Stimulated activated CD8-positive, alpha-beta memory T cell treated with anti-CD3 and anti-CD28 coated beads, Interleukin-12 subunit alpha, Interleukin-12 subunit beta, amount 100 ng/mL, for 4 hours (primary cell): ENCODE measurements at places on chromosomes 7 and 10.

DNA sequence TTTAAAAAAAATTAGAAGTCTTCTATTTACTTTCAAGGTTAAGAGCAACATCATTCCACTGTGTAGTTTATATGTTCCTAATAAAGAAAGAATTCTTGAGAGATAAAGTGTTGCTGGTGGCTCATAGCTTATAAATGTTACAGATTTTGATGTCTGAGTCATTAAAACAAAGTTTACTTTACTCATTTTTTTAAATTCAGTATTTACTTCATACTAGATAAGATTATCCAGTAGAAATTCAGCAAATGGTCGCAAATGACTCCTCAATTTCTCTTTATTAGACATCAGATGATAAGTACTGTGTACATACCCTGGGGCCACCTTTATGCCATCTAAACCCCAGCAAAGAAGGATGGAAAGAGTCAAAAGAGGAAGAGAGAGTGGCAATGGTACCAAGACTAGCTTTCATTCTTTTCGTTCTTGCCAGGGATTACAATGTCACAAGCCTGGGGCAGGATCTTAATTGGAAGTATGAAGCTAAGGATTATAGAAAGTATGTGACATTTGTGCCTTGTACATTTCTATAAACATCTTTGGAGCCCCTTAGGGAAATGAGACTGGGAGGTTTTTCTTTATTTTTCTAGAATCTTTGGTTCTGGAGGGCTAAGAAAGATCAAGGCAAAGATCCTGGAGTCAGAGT is 206.1 kb downstream of the CHRM2 start:
- DNase-seq: no peak

GRCh38 chr7:4610768-4611467 is 71.2 kb upstream of the FOXK1 start:
- peak; percentile 3 for DNase-seq

DNA sequence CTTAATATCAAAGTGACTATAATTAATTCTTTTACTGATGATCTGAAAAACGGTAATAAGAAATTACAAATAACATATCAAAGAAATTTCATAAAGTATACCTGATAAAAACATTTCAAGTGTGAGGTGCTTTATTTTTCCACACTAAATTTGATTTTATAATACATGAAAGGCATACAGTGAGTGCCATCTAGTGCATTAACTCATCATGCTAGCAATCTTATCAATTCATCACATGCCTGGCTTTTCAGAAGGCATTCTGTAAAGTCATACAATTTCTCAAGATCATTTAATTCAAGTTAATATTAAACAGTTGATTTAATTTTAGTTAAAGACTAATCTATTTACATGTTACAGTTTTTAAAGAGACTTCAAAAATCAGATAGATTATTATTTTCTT is 1020.9 kb downstream of the GATA3 start:
- DNase-seq: no peak

DNA sequence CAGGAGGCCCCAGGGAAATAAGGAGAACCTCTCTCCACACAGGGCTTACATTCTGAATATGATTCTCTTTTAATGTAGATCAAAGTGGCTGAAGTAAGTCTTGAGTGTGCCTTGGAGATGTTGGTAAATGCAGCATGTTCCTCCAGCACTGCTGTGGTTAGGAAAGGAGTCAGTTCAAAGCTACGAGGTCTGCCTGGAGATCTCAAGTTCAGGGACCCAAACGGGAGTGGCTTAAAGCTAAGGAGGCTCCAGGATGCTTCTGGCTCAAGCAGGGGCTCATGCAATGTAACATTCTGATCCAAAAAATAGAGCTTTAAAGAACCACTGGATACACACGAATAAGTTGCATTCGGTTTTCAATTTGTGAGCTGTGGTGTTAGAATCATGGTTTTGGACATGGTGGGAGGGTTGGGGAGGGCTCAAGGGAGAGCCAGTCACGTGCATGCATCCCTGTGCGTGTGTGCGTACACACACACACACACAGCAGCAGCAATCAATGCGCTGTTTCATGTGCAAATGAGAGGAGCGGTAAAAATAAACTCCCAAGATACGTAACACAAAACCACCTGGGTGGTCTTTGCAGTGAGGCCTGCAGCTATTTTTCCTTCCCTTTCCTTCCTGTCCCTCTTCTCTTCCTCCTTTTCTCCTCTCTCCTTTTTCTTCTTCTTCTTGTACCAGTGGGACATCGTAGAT is 70.5 kb downstream of the AOAH start:
- no peak for DNase-seq

DNA sequence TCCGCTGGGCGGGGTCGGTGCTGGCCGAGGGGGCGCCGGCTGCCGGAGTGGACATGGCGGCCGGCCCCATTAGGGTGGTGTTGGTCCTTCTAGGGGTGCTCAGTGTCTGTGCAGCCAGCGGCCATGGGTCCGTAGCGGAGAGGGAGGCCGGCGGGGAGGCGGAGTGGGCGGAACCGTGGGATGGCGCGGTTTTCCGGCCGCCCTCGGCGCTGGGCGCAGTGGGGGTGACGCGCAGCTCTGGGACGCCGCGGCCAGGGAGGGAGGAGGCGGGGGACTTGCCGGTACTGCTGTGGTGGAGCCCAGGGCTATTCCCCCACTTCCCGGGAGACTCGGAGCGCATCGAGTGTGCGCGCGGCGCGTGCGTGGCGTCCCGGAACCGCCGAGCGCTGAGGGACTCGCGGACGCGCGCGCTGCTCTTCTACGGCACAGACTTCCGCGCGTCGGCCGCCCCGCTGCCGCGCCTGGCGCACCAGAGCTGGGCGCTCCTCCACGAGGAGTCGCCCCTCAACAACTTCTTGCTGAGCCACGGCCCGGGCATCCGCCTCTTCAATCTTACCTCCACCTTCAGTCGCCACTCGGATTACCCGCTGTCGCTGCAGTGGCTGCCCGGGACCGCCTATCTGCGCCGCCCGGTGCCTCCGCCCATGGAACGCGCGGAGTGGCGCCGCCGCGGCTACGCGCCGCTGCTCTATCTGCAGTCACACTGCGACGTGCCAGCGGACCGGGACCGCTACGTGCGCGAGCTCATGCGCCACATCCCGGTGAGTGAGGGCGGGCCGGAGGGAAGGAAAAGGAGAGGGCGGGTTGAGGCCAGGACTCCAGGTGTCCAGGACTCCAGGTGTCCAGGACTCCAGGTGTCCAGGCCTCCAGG is 9.3 kb upstream of the CHCHD1 start:
- DNase-seq: peak; percentile 75

GRCh38 chr10:5844345-5845055 is 31.3 kb upstream of the GDI2 start:
- no peak for DNase-seq

DNA sequence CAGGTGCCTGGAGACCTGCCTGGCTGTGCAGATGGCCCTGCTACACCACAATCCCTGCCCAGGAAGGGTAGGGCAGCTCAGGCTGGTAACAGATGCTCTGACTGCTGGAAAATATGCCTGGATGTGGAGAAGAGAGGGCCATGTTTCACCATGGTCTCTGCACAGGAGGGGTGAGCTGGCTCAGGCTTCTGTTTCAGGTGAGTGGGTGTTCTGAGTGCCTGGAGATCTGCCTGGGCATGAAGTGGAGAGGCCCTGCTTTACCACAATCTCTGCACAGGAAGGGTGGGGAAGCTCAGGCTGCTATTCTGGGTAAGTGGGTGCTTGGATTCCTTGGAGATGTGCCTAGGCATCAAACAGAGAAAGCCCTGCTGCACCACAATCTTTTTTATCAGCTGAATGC is 350.1 kb downstream of the KIF20B start:
- DNase-seq: no peak
